ENCODE measurements at places on chromosomes 3 and 15.

DNA sequence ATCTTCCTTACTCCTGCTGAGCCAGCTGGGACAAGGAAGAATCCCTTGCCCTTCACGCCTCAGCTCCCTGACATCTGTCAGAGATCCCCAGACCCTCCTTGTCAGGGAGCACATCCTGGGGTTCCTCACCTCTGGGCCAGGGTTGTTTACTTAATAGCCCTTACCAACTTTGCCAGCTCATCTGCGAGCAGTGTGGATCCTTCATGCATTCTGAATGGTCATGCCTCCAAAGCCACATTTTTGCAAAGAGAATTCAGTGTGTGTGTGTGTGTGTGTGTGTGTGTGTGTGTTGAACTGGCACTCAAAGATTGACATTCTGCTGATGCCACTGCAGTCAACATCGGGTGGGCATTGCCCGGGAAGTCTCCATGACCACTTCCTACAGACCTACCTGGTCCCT is 112.6 kb downstream of the SLC49A4 start:
- no peak for DNase-seq

DNA sequence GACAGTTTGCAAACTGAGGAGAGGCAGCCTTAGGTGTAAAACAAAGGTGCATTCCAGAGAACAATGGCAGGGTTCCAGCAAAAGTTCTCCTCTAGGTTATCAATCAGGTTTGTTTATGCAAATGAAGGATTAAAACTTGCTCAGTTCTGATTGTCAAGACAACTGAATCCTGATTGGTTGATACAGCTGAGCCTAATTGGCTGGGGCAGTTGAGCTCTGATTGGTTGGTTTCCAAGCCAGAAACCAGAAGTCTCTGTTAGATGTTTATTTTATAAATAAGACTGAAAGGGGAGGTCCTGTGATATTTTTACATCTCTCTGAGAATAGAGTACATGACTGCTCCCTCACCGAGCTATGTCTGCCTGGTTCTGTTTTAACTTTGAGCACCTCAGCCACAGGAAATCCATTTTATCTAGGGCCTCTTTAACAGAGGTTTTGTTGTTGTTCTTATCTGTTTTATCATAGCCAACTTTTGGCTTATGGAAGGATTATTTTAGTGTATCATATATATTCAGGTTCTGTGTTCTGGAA is 37.8 kb downstream of the PPM1L start:
- DNase-seq, result no peak

DNA sequence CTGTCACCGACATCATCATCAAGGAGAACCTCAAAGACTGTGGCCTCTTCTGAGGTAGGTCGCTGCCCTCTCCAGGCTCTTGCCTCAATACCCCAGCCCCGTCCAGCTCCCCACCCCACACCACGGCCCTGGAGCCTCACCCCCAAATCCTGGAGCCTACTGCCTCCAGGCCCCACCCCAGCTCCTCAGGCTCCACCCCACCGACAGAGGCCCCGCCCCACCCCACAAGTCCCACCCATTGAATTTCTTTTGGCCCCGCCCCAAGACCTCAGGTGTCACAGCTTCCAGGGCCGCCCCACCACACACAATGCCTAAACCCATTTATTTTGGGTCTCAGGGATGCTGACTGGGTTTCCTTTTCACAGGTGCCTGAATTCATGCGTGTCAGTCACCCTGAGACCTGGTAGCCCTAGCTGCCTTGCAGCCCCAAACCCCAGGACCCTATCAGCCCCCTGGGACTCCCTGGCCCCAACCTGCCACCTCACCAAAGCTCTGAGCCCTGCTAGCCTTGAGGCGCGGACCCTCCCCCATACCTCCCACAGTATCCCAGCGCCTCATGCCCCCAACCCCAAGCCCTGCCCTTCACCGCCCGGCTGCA is 3.6 kb downstream of the GNAT1 start:
- no peak for DNase-seq

GRCh38 chr3:42262525-42262924 is 3.5 kb downstream of the CCK start:
- no peak for DNase-seq

DNA sequence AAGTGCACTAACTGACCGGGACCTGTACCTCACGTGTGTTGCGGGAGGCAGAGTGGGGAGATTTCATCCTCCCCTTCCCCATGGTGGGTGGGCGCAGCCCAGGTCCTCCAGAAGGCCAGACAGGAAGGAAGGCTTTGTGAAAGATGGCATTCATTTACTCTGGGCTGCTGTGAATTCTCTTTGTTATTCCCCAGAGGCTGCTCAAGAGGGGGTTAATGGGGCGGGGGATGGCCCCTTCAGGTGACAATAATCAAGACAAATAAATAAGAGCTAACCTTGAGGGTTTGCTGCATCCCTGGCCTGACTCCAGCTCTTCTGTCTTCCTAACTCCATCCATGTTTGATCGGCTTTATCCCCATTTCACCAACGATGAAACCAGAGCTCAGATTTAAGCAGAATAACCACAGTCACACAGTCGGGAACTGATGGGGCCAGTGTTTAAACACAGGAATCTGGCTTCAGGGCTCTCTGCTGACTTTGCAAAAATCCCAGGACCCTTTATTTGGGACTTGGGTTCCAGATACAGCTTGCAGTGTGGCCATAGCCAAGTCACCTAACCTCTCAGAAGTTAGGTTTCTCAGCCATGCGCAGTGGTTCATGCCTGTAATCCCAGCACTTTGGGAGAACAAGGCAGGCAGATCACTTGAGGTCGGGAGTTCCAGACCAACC is 16.5 kb downstream of the PIF1 start:
- no peak for DNase-seq

GRCh38 chr3:41683666-41684350 is 278.1 kb downstream of the ULK4 start:
- DNase-seq, result no peak

GRCh38 chr3:40780925-40781406 is 256.2 kb downstream of the ZNF621 start:
- no peak for DNase-seq

GRCh38 chr15:61528581-61528910 is 299.4 kb upstream of the RORA start:
- DNase-seq, result no peak

GRCh38 chr15:71708741-71709140 is 101.6 kb upstream of the NR2E3 start:
- DNase-seq, result no peak

DNA sequence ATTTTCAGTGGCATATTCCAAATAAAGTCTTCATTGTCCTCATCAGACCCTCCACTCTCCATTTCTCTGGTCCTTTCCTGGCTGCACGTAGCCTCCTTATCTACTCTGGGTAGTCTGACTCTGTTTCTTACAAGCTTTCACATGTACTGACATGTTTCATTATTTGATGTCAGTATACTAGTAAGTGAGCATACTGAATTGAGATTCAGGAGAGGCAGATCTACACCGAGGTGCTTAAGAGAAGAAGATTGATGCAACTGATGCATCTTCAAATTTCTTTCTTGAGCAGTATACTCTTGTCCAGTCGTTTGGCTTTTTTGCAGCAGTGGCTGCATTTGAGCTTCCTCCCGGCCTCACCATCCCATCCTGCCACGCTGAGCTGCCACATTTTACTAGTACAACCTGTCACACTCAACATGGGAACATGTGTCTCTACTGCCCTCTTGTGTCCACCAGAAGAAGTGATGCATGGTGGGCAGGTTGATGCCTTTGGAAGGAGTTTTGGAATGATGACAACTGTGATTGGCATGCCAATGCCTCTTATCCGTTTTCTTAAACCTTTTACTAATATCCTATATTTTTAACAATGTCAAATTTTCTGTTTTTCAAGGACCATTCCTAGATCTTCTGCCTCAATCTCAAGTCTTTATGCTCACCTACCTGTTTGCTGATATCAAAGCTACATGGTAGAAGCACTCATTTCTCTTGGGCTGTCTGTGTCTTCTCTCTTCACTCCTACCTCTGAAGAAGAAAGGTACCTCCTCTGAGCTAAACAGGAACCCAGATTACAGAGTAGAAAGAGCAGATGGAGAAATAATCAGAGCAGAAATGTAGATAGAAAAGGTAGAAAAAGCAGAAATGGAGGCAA is 38.7 kb downstream of the GUCA1C start:
- DNase-seq, result no peak

DNA sequence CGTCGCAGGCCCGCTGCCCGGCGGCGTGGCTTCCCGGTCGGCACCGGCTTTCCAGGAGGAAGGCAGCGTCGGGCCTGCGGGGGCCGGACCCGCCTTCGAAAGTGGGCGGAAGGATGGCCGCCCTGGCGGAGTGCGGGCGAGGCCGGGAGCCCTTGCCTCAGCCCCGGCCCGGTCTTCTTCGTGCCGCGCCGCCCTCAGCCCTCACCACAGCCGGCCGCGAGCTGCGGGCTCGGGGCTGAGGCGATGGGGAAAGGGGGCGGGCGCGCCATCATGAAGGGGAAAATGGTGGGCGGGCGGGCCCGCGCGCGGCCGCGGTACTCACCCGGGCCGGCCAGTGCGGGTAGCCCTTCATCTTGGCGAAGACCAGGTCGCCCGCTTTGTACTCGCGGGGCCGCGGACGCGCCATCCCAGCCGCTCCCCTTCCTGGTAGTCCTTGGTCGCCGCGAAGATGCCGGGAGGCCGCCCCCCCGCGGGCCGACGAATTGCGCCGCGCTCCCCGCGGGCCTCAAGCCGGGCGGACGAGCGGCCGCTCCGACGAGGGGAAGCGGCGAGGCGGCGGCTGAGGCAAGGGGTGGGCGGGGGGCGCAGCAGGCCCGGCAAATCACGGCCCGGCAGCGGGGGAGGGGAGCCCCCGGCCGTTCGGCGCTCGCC is 489 bp downstream of the HDGFL3 start:
- DNase-seq, result no peak

- no peak for DNase-seq
These were observed 1145.7 kb downstream of the EPHA3 start for GRCh38 chr3:90253131-90253530.

GRCh38 chr3:15964605-15965442 is 167.0 kb upstream of the ANKRD28 start:
- DNase-seq, result no peak

DNA sequence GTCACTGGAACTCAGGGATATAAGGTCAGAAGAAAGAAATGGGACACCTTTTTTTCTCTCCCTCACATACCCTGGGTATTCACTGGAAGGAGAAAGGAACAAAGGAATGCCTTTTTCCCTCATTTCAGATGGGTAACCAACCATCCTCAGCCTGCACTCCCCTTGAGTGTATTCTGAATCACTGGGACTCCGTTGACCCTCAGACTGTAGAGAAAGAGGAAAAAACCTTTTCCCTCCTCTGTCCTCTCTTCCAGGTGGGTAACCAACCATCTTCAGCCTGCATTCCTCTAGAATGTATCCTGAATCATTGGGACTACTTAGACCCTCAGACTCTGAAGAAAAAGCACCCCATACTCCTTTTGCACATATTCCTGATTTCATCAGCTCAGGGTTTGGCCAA is 11.4 kb downstream of the PRR20G start:
- DNase-seq, result no peak

DNA sequence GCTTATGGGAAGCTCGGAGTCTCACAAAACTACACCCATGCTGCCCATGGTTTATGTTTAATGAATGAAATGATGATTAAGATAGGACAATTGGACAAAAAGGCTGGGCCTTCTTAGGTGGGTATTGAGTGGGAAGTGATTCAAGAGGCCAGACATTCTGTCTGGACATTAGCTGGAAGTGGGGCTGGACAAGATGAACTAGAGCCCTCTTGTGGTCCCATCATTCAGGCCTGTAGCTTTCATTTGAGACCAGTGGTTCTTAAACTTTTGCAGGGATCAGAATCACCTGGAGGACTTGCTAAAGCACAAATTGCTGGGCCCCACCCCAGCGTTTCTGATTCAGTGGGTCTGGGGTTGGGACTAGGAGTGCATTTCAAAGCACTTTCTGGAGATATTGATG is 290.4 kb upstream of the CTDSPL start:
- DNase-seq, result no peak

GRCh38 chr15:61119556-61119955 is 109.5 kb downstream of the RORA start:
- DNase-seq, result no peak

DNA sequence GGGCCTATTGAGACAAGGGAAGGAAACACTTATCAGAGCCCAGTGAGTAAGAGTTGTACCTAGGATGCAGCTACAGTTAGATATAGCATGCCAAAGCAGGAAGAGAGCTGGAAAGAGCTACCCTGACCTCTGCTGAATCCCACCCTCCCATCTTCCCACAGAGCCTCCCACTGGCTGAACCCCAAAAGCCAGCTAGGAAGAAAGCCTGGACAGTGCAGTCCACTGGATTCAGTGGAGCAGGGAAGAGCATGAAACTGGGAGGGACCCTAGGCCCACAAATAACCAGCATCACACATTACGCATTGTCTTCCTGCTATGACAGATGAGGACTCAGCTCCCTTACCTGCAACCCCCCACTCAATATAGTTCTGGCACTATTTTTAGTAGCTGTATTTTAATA is 81.5 kb upstream of the AKAP13 start:
- DNase-seq, result no peak

DNA sequence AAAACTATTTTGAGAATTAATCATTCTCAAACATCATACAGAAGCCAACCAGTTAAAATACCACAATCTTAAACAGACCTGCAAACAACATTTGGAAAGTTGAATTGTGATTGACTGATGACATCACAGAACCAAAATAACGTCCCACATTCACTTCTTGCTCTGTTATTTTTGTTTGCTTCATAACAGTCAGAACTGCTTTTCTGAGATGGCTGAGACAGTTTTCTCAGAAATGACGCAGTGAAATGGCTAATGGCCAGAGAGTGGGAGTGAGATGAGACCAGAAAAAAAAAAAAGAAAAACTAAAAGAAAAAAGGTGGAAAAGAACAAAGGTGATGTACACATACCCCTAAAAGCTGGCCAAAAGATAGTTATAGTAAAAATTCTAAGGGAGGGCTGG is 1061.2 kb downstream of the FHIT start:
- DNase-seq, result no peak

GRCh38 chr15:90191794-90192509 is 9.2 kb upstream of the SEMA4B start:
- DNase-seq, result peak; percentile 72

DNA sequence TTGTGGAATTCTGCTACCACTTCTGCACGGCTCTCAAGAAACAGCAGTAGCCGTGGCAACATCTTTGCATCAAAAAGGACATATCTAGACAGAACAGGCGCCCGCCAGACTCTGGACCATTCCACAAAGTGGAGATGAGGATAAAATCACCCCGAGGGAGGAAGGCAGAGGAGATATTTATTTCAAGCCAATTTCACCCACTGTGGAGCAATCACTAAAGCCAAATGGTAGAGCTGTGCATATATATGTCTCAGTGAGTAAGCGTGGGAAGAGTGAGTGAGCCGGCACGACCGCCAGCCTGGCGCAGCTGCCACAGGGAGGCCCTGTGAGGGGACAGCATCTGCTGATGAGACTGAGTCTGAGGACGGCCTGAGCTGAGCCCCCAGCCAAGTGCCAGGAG is 111.3 kb downstream of the MEGF11 start:
- no peak for DNase-seq

DNA sequence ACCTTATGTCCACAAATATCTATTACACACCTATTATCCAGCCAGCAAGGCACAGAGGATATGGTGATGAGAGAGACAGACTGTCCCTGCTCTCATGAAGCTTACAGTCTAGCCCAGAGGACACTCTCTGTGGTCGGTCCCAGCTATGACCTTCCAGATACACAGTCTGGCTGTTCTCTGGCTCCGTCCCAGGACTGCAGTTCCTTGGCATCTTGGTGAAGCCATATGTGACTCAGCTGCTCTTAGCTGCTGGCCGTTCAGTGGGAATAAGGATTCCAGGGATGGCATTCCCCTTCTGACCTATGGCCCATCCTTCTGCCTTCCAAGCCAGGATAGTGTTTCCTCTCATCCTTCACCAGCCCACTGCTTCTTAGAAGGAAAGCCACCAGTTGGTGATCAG is 30.8 kb downstream of the MEX3B start:
- DNase-seq, result no peak

GRCh38 chr3:7333125-7333524 is 472.2 kb downstream of the GRM7 start:
- DNase-seq, result no peak

GRCh38 chr15:73249499-73249898 is 119.3 kb downstream of the HCN4 start:
- no peak for DNase-seq
